GM12891 (cell line): ENCODE measurements at places on chromosomes 5 and 9.

- DNase-seq = no peak
These were observed 330.2 kb downstream of the PIK3R1 start for GRCh38 chr5:68545636-68546295.

DNA sequence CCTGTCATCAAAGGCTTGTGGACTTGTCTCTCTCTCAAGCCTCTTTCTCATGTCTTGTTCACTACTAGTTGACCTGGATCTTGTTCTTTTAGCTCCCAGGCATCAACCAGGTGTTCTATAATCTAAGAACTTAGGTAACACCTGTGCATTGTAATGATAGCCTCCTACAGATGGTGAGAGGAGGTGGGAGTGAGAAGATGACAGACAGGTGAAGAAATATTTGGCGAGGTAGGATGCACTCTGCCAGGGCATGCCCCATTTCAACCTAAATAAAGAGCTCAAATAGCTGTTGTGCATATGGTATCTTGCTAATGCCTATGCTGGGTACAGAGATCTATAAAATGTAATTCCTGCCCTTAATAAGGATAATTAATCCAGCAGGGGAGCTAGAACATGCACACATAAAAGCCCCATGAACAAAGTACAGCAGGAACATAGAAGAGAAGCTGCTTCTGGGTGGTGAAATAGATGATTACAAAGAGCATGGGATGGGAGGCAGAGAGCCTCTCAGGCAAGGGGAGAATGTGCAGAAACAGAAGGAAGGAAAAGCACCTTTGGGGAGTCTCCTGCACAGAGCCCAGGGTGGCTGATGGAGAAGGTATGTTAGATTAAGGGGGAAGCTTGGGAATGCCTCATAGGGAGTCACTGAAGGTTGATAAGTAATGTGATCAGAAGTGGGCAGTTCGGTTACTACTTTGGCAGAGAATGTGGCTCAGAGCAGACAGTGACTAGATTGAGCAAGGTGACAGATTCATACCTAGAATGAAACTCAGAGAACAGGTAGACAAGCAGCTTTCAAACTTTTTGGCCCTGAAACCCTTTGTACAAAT lies 28.0 kb upstream of the PLIN2 start:
- DNase-seq = no peak

DNA sequence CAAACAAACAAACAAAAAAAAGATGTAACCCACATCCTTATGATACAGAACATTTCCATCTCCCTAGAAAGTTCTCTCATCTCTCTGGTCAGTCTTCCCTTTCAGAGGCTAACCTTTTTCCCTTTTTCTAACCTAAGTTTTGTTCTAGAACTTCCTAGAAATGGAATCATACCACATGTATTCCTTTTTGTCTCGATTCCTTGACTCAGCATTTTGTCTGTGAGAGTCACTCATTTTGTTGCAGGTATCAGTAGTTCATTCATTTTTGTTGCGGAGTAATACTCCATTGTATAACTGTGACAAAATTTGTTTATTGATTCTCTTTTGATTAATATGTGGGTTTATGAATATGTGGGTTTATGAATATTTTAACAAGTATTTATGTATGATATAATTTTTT lies 400.0 kb upstream of the PDE4D start:
- DNase-seq = no peak

DNA sequence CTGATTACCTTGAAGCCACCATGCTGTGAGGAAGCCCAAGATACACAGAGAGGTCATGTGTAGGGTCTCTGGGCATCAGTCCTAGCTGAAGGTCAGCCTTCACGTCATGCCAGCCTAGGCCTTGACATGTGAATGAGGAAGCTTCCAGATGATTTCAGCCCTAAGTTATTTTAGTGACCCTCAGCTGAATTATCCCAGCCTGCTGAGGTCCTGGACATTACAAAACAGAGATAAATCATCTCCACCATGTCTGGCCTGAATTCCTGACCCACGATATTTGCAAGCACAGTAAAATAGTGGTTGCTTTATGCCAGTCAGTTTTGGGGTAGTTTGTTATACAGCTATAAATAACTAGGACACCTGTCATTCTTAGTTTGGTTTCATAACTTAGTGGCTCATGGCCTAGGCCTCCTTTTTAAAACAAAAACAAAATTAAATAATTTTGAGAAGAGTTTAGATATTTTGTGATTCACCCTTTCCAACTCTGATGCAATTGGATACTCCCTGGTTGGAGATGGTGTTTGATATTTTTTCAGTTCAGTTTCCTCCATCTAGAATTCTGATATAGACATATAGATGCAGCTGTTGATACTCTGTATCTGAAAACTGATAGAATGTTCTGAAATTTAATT lies 571.3 kb upstream of the CLINT1 start:
- DNase-seq = no peak

- no peak for DNase-seq
These were observed 344.1 kb downstream of the ADAMTS6 start for GRCh38 chr5:65137631-65138030.

DNA sequence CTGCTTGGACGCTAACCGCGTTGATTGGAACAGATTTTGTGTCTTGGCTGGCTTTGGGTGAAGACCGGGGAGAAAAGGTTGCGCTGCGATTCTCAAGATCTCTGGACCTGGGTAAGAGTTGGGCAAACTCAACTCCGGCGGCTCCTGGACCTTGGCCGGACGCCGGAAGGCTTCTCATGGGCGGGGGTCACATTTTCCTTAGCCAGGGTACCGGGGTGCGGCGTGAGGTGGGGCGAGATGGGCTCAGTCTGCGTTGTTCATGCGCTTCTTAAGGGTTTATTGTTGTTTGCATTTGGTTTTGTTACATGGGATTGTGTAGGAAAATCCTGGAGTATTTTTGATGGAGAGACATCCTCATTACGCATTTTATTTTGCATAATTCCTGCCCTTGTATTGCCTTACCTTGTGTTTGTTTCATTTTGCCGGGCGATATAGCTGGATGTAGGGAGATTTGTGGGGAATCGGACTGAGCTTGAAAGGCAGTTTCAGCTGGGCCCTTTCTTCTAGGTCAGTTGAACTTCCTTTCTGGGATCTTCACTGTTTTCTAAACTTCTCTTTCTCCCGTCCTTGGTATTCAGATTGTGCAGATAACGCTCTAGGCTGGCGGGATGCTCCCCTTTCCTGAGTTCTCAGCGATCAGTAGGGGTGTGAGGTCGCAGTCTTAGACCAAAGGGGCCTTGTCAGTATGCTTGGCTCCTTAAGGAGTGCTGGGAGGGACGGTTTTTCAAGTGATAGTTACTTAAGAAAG lies 524 bp downstream of the MEGF10 start:
- no peak for DNase-seq

DNA sequence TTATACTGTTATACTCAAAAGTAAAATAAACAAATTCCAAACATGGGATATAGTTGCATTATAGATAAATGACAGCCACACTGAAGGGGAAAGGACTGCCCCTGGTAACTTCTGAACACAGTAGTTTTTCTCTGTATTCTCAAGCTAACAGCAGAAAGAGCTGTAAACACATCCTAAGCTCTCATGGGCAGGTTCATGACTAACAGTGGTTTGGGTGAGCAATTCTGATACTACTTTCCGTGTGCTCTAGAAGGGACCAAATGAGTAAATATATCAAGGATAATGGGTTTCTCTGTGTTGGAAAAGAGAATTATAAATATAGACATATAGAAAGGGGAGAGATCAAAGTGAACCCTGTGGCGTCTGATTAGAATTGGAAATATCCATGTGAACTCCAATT lies 2.2 kb upstream of the LCN6 start:
- DNase-seq = no peak

DNA sequence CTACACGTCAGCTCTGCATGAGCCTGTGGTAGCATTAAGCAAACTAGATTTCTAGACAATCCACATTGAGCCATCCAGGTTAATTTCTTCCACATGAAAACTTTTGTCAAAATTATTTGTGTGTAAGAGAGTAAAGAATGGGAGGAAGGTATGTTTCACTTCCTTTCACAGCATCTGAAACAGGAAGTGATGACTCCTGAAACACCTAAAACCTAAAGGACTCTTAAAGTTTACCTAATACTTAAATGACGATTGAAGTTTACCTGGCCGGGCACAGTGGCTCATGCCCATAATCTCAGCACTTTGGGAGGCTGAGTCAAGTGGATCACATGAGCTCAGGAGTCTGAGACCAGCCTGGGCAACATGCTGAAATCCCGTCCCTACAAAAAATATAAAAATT lies 223.8 kb downstream of the CEMIP2 start:
- DNase-seq = no peak

- DNase-seq = peak; percentile 17
These were observed 34.3 kb downstream of the FAT2 start for GRCh38 chr5:151556806-151557205.

DNA sequence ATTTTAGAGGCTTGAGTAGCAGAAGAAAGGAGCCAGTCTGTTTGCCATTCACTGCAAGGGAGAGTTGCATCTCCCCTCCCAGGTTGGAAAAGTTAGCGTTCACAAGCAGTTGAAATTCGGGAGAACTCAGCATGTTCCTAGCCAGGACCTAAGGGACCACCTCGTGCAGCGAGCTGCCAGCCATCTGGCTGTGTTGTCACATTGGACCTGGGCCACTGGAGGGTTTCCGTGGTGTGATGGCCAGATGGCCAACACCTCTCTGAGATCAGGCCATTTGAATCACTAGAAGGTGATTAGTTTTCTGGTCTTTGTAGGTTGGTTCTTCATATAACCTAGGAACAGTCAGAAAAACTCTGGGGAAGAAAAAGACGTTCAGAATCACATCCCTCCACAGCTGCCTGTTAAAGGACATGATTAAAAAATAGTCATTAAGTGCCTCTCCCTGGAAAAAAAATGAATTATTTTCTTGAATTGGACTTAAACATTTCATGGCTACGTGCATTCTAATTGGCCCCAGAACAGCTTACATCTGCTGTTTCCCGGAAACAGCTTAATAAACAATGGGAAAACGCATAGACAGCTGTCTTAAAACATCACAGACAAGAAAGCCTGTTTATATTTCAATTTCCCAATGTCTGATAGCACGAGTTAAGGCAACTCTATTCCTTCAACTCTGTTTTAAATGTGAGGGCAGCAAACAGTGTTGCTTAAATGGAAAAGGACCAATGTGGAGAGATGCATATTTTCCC lies 303.9 kb downstream of the TENT4A start:
- no peak for DNase-seq

DNA sequence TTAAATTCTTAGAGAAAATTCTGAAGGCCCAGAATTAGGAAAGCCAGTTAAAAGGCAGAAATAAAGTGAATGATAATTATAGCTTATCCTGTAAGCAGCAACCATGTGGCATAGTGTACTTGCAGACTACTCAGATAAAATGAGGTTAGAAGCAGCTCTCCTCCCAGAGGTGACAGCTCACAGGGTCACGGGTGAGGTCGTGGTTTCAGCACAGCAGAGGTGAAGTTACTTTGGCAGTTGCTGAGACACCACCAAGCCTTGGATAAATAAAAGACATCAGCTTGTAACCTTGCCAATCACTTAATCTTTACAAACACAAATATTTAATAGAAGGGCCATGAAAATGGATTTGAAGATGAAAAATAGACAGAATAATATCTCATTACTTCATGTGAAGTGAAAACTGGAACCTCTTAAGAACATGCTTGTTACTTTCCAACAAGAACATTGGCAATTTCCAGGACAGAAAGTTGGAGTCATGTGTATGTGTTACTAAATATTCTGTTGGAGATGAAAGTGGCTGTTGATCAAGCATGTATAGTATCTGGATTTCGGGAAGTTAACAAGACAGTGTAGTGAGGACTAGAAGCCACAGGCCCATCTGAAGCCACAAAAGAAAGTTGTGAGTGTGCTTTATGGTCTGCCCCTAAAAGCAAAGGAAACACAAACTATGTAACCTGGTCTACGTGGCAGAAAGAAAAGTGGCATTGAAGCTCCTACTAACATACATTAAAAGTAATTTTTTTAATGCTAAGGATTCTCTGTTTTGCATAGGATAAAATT lies 134.4 kb downstream of the ERCC6L2 start:
- no peak for DNase-seq

DNA sequence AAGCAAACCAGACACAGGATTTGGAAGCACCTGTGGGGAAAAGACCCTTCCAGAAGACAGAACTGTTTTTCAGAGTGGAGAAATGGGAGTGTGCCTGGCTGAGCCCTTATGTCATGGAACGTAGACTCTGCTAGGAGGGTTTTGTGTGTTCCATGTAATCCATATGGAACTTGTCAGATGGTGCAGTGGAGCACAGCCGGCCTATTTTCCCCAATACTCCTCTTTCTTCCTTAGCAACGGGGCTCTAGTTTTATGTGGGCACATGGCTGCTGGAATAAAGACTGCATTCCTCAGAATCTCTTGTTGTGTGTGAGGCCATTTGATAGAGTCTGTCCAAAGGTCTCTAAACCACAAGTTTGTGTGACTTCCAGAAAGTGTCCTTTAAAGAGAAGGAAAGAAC lies 284.0 kb downstream of the DRD1 start:
- no peak for DNase-seq

GRCh38 chr5:2023196-2023595 lies 140.5 kb upstream of the IRX4 start:
- DNase-seq = no peak

DNA sequence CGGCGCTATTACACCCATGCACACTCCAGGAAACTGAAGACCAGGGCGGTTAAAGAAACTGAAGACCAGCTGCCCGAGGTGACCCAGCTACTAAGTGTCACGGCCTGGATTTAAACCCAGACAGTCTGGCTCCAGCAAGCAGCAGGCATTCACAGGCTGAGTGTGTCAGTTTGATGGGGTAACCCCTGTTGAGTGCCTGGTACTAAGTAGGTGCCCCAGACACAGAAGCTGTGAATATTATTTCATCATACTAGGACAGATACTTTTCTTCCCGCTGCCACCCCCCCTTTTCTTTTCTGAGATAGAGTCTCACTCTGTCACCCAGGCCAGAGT lies 7.3 kb downstream of the ENG start:
- no peak for DNase-seq
